ENCODE measurements at places on chromosomes 1 and 21.

- no peak for DNase-seq
Measured at GRCh38 chr1:220313576-220313975, 41.3 kb upstream of the RAB3GAP2 start.

DNA sequence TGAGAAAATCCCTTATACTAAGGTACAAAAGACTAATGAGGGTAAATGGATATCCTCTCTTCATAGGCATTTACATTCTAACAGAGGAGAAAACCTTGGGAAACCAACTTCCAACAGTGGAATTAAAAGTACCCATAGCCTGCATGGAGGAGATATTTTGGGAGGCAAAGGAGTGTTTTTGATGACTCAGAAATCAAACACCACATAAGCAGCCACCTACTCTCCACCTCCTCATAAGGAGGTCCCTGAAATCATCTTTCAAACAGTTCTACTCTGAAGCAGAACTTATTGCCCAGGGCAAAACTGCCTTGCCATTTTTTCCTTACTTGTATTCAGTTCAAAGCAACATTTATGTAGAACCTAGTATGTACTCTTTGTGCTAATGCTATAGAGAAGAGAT is 211.3 kb downstream of the KCNH1 start:
- DNase-seq, result no peak

DNA sequence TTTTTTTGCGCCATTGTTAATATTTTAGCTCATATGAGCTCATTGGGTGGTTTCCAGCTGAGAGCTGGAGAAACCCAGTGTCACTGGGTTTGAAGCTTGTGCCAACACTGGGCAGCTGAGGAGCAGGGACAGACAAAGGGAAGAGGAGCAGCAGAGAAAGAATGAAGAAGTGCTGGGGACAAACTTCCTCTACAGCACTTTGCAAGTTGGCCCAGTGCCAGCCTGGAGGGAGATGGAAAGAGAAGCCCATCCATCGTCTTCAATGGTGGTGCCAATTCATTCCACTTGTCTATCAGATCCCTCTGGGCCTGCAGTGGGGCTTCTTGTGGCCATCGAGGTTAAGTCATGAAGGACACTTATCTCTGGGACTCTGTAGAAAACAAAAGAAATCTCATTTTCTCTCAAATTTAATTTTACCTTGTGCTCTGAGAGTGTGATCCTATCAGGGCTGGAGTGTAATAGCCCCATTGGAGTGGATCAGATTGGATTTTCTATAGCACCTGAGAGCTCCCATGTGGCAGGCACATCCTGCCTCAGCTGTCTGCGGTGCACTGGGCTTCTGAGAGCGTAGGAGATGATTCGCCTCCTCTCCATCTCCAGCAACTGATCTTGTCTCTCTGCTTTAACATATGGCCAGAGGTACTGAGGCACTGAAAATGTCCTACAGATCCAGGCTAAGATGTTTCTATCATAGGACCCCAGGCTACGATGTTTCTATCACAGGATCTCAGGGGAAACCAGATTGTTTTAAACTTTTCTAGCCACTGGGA is 114.7 kb downstream of the TNR start:
- DNase-seq, result no peak

DNA sequence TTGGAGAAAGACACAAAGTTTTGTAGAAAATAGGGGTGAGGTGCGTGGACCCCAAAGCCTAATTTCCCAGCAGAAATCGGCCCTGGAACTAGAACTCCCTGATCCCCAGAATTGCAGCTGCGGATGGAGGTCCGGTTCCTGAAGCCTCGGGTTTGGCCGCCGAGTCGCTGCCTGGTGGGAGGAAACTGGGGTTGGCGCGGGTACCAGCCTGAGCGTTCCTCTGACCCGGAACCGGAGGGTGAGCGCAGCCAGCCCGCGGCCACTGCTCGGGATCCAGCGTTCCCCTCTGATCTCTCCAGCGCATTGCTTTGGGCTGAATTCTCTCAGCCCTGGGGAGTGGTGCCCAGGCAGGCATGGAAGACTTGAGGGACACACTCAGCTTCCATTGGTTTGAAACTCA is 1.6 kb downstream of the ST6GALNAC5 start:
- DNase-seq, result no peak

DNA sequence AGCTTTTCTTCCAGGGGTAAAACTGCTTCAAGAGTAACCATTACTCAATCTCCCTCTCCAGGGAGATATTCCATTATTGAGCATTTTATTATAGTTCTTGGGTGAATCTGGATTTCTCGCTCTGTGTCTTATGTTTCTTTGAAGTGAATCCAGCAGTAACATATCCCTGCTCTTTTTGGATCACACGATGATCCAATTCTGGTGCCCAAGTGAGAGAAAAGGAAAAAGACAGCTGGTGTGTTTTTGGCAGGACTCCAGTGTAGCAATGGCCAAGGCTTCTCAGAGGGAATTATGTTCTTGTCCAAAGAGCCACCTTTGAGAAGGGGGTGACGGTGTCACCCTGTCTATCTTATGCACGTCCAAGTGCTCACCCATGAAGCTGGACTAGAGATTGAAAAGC is 140.3 kb upstream of the ERRFI1 start:
- DNase-seq, result no peak

GRCh38 chr21:17699524-17700189 is 87.0 kb upstream of the BTG3 start:
- no peak for DNase-seq

GRCh38 chr1:180026556-180026955 is 71.9 kb downstream of the CEP350 start:
- no peak for DNase-seq

DNA sequence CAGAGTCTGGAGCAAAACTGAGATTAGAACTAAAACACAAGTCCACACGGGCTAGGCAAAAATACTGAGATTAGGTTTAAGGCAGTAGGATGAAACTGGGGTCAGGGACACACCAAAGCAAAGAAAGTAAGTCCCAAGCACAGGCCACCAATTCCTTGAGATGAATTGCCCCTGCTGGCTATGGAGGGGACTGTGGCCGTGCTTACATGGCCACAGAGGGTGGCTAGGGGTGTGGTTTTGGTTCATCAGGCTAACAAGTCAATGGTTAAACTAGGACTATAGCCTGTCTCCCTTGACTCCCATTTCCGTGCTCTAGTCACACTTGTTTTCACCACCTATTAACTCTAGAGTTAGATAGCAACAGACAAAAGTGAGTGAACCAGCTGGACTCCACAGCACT is 394.8 kb downstream of the PBX1 start:
- no peak for DNase-seq

GRCh38 chr1:115647047-115647446 is 5.3 kb downstream of the VANGL1 start:
- DNase-seq, result no peak

- no peak for DNase-seq
Measured at GRCh38 chr1:221074332-221074731, 195.1 kb downstream of the HLX start.

- no peak for DNase-seq
Measured at GRCh38 chr1:182809414-182809957, 19.9 kb downstream of the NPL start.

GRCh38 chr1:61742620-61743430 is 545 bp downstream of the PATJ start:
- DNase-seq, result no peak

DNA sequence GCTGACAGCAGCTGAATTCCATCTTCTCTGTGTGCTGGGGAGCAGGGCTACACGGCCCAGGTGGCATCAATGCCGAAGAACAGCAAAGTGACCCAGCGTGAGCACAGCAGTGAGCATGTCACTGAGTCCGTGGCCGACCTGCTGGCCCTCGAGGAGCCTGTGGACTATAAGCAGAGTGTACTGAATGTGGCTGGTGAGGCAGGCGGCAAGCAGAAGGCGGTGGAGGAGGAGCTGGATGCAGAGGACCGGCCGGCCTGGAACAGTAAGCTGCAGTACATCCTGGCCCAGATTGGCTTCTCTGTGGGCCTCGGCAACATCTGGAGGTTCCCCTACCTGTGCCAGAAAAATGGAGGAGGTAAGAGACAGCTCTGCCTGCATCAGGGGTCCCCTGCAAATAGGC is 16.6 kb downstream of the SLC6A17 start:
- DNase-seq, result no peak

DNA sequence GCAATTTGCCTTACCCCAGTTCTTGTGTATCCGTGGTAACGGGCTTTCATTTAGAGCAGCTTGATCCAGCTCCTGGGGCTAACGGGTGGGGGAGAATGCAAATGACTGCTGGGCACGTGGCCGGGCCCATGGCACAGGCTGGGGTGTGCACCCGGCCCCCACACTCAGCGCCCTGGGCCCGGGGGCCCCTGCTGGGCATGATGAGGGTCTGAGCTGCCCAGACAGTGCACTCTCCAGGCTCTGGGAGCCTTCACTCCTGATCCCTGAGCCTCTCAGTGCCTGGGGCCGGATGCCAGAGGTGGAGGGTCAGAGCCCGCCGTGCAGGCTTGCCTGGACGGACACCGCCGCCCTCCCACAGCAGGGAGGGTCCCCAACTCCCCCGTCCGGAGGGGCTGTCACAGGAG is 20.1 kb upstream of the PEX10 start:
- no peak for DNase-seq

- no peak for DNase-seq
Measured at GRCh38 chr21:44697811-44698734, 1.1 kb downstream of the KRTAP10-12 start.

GRCh38 chr1:226813671-226814591 is 56.5 kb upstream of the PSEN2 start:
- DNase-seq, result no peak

DNA sequence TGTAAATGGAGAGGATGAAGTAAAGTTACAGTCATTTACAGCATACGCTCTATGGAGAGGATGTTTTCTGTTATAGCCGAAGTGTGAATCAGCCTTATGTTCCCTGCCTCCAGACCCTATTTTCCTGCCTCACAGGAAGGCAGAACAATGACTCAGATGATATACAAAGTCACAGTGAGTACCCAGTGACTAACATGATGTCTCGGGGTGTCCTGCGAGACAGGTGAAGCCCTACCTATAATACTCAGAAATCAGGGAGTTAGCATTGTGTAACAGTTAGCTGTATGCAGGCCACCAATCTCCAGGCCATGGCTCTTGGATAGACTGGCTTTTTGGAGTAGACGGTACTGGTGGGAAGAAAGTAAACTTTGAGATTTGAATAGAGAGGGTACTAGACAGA is 55.6 kb upstream of the FBXO28 start:
- DNase-seq, result no peak

- no peak for DNase-seq
Measured at GRCh38 chr1:15412175-15412800, 2.6 kb downstream of the EFHD2 start.

GRCh38 chr1:66519992-66520391 is 14.0 kb upstream of the SGIP1 start:
- DNase-seq, result no peak

DNA sequence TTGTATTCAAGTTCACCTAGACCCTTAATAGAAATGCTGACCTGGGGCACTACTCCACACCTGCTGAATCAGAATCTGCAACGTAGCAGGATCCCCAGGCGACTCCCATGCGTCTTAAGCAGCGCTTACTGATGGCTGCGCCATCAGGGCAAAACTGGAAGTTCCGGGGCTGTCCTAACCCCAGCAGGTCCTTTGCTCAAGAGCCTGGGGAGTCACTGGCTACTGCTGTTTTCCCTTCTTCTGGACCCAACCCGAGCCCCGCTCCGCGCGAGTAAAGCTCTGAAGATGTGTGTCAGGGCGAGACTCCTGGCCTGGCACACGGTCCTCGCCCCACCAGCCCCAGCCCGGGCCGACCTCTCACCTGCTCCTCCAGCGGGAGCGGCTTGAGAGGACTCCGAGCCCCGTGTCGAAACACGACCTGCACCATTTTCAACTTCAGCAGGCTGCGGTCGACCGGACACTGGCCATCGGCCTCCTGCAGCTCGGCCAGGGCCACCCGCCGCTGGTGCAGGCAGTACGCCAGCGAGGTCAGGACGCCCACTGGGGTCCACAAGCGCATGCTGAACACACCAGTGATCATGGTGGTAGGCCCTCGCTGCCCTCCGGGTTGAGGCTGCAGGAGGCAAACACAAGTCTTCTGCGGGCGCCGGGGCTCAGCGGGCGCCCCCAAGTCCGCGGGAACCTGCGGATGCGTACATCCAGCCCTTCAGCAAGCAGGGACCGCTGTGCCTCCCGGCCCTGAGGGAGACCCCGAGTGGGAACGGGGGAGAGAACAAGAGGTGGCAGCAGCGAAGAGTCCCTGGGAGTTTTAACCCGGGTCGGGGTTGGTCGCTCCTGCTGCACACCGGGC is 630 bp downstream of the ACP6 start:
- DNase-seq, result peak; percentile 60

- DNase-seq, result no peak
Measured at GRCh38 chr1:73813716-73814115, 384.3 kb downstream of the LRRIQ3 start.

DNA sequence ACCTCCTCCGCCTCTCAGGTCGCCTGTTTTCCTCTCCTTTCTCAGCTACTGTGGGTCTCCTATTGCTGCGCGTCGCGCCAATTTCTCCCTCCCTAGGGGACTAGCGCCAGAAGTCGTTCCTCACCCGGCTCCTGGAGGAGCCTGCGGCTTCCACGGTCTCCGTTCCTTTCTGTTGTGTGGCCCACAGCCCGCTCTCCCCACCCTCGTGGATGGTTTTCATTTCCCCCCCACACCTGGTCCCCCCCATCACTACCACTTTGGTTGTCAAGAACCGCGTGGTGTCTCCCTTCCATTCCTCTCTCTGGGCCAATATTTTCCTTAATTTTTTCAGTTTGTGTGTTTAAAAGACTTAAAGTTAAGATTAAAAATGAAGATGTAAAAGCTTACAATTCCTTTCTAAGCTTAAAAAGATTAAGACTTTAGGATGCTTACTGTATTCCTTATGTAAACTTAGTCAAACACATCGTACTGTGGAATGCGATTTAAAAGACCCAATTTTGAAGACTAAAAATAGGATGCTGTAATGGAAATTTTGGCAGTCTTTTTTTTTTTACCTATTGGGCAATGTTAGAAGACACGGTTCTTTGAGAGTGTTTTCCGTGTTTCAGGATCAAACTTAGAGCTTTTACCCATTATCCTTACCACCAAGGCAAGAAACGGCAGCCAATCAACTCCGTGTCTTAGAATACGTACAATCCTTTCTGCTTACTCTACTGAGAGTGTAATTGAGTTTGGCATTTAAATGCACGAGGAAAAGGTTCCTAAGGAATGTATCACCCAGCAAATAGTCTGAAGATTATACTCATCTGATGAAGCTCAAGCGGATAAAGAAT is 773 bp downstream of the CNST start:
- DNase-seq, result no peak
